LHCN-M2 (cell line): ENCODE measurements at places on chromosomes 4 and X.

DNA sequence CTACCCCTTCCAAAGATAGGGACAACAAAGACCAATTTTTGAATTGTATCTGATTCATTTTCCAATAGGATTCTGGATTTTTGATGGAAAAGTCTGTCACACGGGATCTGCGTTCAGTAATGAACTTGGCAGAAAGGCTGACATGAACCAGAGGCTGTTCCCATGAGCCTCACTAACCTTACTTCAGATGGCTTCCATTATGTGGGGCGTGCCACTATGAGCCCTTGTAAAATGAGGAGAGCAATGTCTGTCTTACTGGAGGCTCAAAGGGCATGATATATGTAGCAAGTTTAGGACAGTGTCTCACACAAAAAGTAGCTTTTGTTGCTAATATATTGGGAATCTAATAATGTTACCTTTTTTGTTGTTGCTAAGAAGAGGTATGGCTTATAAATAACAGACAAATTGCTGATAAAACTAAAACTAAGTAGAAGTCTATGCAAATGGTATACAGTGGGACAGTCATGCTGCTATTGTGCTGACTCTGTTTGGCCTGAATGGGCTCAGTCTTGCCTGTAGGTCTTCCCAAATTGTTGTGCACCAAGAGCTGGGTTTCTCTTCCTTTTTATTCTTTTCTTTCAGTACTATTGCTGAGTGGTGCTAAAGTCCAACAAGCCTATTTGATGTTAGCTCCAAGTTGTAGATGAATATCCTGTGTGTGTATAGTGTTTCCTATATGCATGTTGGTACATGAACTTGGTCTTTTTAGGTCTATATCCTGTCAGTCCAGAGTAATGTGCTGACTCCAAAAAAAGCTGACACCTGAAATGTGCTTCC lies 132.1 kb downstream of the SPRY1 start:
- no peak for DNase-seq

GRCh38 chrX:131747173-131747572 lies 203.3 kb downstream of the OR13H1 start:
- DNase-seq = peak; percentile 48

GRCh38 chr4:15479089-15479912 lies 9.6 kb downstream of the CC2D2A start:
- peak; percentile 87 for DNase-seq

DNA sequence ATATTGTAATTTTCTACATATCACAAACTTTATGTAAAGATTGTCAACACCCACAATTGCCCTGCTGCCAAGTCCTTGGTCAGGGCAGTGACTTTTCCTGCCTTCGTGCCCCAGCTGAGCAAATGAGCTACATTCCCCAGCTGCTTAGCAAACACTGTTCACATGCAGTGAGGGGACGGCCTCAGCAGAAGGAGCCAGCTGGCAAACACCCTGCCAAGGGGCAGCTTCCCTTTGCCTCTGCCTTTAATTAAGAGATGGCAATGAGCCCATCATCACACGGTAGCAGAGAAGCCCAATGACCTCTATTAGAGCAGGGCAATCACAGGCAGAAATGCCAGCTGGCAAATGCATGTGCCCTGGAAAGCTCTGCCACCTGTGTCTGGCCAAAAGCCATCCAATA lies 253.4 kb downstream of the EPHA5 start:
- peak; percentile 8 for DNase-seq

DNA sequence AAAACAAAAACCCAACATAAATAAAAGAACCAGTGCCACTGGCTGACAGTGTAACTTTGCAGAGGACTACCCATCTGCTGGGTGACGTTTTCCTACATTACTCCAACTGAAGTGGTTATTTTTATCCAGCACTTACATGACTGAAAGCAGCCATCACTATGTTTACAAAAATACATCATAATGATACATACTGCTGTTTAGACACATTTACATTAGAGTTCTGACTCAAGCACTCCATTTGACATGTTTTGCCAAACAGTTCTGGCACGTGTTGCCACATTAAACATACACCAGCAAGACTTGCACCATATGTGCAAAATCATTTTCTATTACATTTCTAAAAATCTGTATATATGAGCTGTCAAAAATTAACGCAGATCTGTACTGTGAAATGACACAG lies 39.6 kb downstream of the BEND4 start:
- no peak for DNase-seq

DNA sequence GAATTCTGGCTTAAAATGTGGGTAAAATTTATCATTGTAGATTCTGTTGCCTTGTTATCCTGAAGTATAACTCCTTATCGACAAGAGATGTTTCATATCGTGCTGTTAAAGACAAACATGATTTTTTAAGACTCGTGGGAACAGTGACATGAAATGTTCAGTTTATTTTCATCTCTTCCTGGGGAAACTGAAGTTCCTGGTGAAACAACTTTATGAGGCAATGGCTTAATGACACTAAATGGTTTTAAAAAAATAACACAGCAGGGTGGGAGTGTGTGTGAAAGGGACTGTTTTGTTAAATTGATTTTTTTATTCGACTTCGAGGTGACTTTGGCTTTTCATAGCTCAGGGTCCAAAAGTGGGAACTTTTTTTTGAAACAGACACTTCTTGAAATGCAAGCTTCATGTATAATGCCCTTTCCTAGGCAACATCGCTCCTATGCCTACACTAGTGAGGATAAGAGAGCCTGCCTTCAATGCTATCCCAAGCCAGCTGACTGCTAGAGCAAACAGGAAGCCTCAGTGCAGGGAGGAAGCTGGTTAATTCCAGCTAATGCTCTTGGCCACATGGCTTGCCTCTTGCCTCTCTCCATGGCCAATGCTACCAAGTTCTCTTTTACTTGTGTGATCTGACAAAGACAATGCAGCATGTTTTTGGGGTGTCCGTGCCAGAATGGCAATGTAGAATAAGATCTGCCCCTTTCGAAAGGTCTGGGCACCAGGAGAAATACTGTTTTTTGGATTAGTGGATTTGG lies 80.9 kb upstream of the PLAC1 start:
- no peak for DNase-seq

DNA sequence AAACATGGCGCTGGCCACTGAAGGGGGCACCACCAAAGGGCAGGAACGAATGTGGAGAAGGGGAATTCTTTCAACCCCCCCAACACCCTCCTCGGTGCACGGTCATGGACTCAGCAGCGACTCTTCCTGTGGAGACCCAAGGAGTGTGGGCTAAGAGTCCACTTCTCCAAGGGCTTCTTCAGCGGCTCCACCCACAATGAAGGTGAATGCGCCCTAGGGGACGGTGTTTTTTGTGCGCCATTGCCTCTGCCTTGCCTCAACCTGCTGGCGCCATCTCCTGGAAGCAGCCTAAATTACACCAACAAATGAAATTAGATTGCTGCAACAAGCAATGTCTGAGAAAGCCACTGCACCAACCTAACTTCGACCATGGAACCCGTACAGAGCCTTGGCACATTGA lies 169.2 kb upstream of the MAGEB18 start:
- DNase-seq = no peak

GRCh38 chr4:7978907-7979651 lies 39.4 kb upstream of the AFAP1 start:
- no peak for DNase-seq

DNA sequence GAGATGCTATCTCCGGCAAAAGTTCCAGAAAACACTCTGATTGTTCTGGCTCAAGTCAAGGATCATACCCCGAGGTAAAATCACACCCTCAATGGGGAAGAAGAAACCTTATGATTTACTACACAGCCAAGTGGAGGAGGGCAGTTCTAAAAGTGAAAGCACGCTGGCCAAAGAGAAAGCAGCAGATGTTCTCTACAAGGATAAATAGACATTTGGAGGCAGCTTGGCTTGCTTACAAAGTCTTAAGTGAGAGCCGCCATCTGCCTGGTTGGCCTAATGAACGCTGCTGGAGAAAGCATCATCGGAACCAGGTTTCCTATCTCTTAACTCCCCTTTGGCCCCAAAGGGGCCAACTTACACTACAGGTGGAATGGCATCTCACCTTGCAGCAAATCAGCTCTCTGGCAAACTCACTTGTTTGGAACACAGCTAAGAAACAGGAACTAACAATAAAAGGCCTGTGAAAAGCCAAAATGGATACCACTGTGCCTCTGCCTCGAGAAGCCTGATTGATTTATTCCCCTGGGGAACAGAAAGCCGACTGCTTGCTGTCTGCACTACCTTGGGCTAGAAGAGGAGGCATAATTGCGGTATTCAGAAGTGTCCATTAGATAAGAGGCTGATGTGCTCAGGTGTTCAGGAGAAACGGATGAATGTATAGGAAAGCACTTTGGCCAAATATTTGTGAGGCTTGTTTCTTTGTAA lies 22.8 kb downstream of the FRAS1 start:
- DNase-seq = no peak

DNA sequence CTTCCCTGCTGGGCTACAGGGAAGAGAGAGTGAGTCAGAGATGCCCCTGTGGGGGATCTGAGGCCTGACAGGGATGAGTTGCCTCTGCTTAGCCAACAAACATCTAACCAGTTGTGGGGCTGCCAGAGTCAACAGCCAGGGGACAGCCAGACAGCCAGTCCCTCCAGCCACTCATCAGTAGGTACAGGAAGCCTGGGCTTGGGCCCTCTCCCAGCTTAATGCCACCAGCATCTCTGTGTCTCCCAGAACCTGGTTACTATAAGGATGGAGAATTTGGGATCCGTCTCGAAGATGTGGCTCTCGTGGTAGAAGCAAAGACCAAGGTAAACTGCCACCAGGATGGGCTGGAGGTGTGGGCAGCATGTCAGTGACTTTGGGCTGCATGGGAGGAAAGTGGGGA lies 17.3 kb upstream of the SASH3 start:
- DNase-seq = no peak

DNA sequence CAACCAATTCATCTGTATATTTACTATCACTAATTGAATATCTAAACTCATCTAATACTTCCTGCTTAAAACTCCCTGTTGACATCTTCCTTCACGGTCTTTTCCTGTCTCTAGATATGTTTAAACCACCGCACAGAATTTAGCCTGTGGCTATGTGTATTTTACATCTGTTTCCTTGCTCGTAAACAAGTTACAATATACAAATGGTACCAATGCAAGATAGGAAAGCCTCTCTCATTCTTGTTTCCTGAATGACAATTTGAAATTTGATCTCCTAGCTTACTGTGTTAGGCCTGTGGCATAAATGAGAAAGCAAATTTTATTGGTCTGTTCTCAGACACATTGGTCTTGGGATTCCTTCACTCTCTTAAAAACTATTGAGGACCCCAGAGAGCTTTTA lies 89.7 kb upstream of the PCDH7 start:
- DNase-seq = no peak

DNA sequence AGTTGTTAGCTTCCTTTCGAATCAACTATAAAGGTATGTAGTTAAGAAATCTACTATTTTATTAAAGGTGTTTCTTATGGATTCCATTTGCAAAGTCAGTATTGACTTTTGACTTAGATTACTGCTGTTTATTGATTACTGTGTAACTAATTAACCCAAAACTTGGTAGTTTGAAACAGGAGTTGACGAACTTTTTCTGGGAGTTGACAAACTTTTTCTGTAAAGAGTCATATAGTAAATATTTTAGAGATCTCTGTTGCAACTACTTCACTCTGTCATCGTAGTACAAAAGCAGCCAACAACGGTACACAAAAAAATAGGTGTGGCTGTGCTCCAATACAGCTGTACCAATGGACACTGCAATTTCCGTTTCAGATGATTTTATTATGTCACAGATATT lies 30.2 kb downstream of the AGA start:
- no peak for DNase-seq

GRCh38 chr4:163603257-163603656 lies 108.8 kb downstream of the TMA16 start:
- DNase-seq = no peak

DNA sequence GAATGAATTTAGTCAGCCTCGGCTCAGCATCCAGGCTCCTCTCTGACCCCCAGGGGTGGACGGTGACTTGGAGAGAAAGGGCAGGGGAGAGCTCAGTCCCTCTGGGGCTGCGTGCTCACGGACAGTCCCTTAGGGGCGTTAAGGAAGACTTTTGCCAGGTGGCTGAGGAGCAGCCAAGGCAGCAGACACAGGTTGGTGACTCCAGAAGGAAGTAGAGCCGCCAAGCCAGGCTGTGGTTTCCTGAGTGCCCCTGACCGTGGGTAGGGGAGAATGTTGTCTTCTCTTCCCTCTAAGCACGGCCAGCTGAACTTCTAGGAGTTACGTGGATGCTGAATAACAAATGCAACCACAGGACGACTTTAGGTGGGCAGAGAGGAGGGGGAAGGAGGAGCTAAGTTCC lies 91.0 kb upstream of the MTM1 start:
- no peak for DNase-seq

- DNase-seq = no peak
These were observed 58.5 kb downstream of the CRLF2 start for GRCh38 chrX:1153940-1154339.

GRCh38 chr4:106996490-106996889 lies 39.6 kb downstream of the DKK2 start:
- DNase-seq = peak; percentile 32

GRCh38 chrX:108732630-108733321 lies 3.6 kb downstream of the IRS4 start:
- no peak for DNase-seq

- no peak for DNase-seq
These were observed 18.6 kb downstream of the ARHGAP6 start for GRCh38 chrX:11647138-11647537.

DNA sequence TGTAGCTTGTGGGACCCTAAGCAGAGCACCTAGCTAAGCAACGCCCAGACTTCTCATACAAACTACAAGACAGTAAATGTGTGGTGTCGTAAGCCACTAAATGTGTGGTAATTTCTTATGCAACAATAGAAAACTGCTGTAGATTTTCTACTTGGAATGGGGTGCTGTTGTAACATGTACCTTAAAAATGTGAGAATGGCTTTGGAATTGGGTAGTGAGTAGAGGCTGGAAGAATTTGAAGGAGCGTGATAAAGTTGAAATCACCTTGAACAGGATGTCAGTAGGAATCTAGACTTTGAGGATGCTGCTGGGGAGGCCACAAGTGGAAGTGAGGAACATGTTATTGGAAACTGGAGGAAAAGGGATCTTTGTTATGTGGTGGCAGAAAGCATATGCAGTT lies 43.2 kb upstream of the FUNDC1 start:
- no peak for DNase-seq

DNA sequence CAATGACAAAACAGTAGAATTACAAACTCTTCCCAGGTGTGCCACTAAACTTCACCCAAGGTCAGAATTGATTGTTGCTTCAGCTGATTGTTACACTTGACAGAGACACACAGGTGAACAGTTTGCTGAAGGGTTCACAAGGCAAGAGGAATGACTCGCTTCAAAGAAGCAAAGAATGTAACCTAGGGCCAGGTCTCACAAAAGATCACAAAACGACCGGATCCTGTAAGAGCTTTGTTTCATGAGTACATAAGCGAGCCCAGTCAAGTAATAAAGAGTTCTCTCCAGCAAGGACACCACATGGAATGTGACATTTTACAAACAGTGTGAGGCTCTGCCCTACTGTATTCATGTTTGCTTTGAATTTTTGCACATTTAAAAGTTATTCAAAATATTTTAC lies 9.1 kb downstream of the LNX1 start:
- DNase-seq = no peak

GRCh38 chr4:58113126-58113525 lies 1002.9 kb upstream of the IGFBP7 start:
- no peak for DNase-seq

- no peak for DNase-seq
These were observed 2.4 kb upstream of the ARHGEF6 start for GRCh38 chrX:136783159-136783558.

GRCh38 chr4:152968806-152969394 lies 32.8 kb downstream of the FHDC1 start:
- peak; percentile 65 for DNase-seq
